ENCODE measurements at places on chromosomes 2 and 18.
A peak's percentile ranks its signal among the peaks of the same experiment; 100 is the strongest.

DNA sequence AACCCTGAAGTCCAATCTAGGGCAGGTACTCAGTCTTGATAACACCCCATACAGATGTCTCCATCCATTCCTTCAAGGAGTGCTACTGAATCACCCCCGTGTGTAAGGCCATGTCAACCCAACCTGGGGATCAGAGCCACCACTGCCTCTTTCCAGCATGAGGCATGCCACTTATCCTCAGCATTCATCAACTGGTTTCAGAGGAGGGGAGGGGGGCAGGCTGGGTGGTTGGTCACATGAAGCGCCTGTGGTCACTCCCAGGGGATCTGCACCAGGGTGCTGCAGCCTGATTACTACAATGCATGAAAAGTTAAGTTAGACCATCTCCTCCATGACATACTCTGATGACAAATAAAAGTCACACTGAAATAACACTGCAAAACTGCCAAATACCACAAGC, 65.0 kb downstream of the UXS1 start:
- no peak for DNase-seq

GRCh38 chr2:211347328-211347727, 790.9 kb downstream of the CPS1 start:
- DNase-seq, result no peak

DNA sequence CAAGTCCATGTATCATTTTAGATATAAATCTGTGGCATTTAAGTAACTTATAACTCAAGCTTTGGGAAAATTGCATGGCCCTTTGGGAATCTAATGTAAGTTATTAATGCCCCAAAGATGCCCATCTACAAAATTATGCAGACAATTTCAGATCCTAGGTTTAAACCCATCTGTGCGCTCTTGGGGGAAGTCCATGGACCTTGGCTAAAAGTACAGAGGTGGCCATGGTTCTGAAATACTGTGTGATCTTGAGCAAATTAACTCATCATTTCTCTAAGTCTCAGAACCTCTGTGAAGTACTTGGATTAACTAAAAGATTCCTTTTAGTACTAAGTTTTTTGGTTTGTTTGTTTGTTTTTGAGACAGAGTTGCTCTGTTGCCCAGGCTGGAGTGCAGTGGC, 19.5 kb downstream of the INPP1 start:
- DNase-seq, result no peak

- peak; percentile 47 for DNase-seq
Measured at GRCh38 chr2:232761301-232761907, 15.0 kb downstream of the KCNJ13 start.

GRCh38 chr2:121565389-121566250, 34.9 kb downstream of the RNU4ATAC start:
- DNase-seq, result no peak

DNA sequence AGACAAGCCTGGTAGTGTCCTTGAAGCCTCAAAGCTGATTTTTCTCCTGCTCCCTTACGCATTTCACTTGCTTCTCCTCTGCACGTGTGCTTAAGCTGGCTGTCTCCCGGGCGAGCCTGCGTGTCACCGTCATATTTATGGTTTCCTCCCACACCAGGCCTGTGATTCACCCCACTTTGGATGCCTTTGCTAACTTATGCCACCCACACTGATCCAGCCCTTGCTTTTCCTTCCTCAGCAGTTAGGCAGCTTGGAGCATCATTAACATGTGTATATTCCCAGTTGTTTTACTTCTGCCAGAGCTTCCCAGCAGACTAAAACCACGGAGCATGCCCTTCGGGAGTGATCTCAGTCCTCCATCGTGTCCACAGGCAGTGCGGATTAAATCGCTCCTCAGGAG, 2.2 kb downstream of the ST3GAL5 start:
- DNase-seq, result no peak

DNA sequence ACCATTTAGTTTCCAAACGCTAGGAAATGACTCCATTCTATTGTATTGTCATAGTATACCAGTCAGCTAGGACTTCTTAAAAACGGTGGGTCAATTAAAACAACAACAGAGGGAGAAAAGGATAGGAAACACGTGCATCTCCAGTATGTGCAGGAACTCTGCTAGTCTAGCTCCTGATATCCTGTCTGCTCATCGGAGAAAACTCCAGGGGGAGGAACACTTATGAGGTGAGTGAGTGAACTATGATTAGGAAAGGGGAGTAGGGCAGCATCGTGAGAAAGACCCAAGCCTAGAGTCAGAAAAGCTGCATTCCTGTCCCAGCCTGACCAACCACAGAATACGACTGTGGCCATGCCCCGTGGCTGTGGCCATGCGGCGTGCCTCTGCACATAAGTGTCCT, 34.2 kb downstream of the DTNB start:
- DNase-seq, result no peak

- DNase-seq, result peak; percentile 94
Measured at GRCh38 chr18:58117786-58118403, 73.9 kb downstream of the NEDD4L start.

GRCh38 chr2:145095641-145096435, 575.9 kb upstream of the ZEB2 start:
- DNase-seq, result no peak

GRCh38 chr2:46298522-46299353, 1.5 kb downstream of the EPAS1 start:
- no peak for DNase-seq

- DNase-seq, result no peak
Measured at GRCh38 chr2:62733546-62733945, 28.0 kb downstream of the EHBP1 start.
